A673 (cell line): ENCODE measurements at places on chromosomes 4 and X. TPM values are rescaled to one million over a fixed set of nuclear protein-coding genes. Genes with fewer than 3 reads are reported as not detected.

The BMP3 gene
- total RNA-seq, result not detected in 2 replicates

GRCh38 chr4:15754323-15754722 is 23.8 kb upstream of the CD38 start:
- H3K27me3 ChIP-seq, result no peaks in the 10 kb centered on the region
- no peak for DNase-seq

DNA sequence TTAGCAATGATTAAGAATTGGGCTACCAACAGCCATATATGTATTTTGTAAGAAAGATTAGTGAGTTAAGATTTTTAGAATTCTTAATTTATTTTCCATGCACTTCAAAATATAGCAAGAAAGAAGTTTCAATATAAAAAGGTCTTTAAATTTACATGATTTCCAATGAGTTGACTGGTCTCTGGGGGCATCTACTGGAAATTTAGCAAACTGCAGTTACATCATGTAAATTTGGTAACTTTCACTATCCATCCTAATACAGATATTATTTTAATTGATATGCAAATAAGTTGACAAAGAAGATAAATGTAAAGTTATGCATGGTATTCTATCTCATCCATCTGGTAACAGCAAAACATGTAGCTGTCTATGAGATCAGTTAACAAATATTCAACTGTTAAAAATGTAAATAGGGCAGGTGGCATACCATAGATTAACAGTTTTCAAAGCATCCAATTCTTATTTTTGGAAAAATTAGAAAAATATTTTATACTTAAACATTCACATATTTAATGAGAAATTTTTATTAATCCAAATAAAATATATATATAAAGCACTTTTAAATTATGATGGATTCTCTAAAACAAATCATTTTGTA is 29.1 kb downstream of the TTC29 start:
- peaks cover 22% of the 10 kb centered on the region for H3K4me1 ChIP-seq
- H3K4me3 ChIP-seq, result no peak overlapping the region
- no peaks in the 10 kb centered on the region for H3K27me3 ChIP-seq
- DNase-seq, result peak; percentile 72

The TMEM156 gene
- total RNA-seq, result not detected in 2 replicates

DNA sequence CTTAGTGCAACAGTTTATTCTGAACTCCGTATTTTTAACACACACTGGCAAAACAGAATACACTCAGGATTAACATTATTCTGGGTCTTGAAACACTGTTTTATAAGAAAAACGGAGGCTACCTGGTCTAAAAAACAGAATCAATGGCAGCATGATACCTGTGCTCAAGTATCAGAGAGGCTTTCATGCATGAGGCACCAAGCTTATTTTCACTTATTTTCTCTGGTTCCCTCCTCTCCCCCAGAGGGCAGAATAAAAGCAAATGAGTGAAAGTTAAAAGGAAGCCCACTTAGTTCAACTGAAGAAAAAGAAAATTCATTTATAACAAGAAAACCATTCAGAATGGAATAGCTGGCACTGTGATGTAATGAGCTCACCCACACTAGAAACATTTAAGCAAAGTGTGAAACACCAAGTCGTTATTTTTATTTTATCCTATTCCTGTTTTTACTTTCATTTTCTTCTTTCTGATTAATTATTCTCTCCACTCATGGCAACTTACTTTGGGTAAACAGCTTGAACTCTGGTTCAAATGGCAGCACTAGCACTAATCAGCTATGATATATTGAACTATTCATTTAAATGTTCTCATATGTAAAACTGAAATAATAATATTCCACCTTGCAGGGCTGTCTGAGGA is 211.8 kb downstream of the PPP3CA start:
- no peak for DNase-seq
- H3K27ac ChIP-seq, result no peak overlapping the region
- no peaks in the 10 kb centered on the region for H3K27me3 ChIP-seq
- H3K4me1 ChIP-seq, result peaks cover 7% of the 10 kb centered on the region
- no peaks in the 10 kb centered on the region for H3K36me3 ChIP-seq

The ADGRL3 gene
- total RNA-seq, result not detected in 2 replicates

DNA sequence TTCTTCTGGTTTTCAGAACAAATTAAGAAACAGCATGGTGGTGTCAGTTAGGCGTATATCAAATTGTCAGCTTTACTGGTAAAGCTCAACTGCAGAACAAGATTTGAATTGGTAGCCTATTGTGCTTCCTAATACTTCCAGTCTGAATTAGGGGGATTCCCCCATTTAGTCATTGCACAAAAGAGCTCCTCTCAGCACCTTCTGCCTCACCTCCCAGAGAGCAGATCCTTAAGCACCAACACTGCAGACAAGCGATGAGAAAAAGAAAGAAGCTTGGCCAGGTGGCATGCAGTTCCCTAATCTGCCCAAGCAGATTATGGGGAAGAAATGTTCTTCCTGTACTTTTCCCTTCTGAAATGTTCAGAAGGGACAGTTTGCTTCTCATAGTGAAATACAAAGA is 9.2 kb downstream of the MAP9 start:
- H3K36me3 ChIP-seq, result no peaks in the 10 kb centered on the region
- no peaks in the 10 kb centered on the region for H3K27me3 ChIP-seq
- H3K27ac ChIP-seq, result no peak overlapping the region
- H3K4me3 ChIP-seq, result no peak overlapping the region
- H3K4me1 ChIP-seq, result no peaks in the 10 kb centered on the region

DNA sequence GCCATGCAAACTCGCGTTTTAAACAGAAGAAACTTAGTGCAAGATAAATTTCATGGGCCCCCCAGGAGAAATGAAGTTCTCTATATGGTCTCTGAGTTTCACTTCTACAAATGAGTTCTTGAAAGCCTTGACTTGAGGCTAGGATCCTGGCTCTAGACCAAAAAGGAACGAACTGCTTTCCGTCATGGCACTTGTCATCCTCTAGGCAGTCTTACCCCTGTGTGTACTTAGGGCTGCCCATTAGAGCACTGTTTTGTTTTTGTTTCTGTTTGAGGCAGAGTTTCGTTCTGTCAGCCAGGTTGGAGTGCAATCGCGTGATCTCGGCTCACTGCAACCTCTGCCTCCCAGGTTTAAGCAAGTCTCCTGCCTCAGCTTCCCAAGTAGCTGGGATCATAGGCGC is 29.0 kb downstream of the RNF4 start:
- H3K27me3 ChIP-seq, result no peaks in the 10 kb centered on the region
- H3K36me3 ChIP-seq, result peaks cover 73% of the 10 kb centered on the region
- H3K4me3 ChIP-seq, result no peak overlapping the region
- H3K4me1 ChIP-seq, result no peaks in the 10 kb centered on the region
- no peak overlapping the region for H3K27ac ChIP-seq

DNA sequence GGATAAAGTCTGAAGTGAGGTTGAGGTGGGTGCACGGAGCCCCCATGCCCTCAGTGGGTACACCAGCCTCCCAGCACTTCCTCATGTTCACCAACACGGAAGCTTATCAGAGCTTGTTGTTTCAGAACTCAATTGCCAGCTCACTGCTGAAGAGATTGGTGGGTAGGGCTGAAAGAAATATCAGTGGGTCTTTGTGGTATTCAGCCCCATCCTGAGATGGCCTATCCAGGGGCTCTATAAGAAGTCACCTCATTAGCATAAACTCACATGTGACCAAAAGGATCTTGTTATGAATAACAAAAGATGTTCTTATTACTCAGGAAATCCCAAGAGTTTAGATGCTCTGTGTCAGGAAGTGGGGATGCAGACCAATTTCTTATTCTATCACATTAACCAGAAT is 177.3 kb downstream of the ARHGAP10 start:
- H3K4me3 ChIP-seq, result no peak overlapping the region
- H3K27me3 ChIP-seq, result no peaks in the 10 kb centered on the region
- no peaks in the 10 kb centered on the region for H3K36me3 ChIP-seq
- H3K4me1 ChIP-seq, result peaks cover 13% of the 10 kb centered on the region
- H3K27ac ChIP-seq, result peak overlapping the region; percentile 42

DNA sequence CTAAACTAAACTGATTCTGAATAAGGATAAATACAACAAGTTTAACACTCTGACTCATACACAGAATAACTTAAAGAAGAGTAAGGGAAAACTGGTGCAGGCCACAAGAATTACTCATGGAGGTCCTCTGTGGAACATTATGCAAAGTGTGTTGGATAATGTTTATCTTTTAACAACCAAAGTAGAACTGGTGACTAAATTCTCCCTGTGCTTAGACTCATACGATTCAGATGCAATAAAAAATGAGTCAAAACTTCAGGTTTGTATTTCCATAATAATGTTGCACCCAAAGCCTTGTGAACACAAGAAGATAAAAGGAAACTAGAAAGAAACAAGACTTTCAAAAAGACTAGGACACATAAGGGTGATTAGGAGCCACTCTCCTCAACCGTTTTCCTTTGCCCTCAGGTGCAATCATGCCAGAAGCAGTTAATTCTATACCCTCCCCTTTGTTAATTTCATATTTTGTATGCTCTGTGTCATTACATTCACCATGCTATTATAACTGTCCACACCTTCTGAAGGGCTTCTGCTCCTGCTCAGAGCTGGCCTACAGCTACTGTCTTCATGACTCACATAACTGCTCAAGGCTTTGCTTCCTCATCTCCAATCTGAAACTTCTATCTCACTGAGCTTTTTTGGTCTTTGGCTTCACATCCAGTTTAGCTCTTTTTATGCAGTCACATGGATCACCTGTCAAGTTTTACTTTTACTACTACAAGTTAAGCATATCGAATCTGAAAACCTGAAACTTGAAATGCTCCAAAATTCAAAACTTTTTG is 60.2 kb downstream of the KCNIP4 start:
- H3K27me3 ChIP-seq, result no peaks in the 10 kb centered on the region
- no peaks in the 10 kb centered on the region for H3K36me3 ChIP-seq
- H3K27ac ChIP-seq, result no peak overlapping the region
- H3K4me1 ChIP-seq, result no peaks in the 10 kb centered on the region
- H3K4me3 ChIP-seq, result no peak overlapping the region

The AFF2 gene
- total RNA-seq, result not detected in 2 replicates

DNA sequence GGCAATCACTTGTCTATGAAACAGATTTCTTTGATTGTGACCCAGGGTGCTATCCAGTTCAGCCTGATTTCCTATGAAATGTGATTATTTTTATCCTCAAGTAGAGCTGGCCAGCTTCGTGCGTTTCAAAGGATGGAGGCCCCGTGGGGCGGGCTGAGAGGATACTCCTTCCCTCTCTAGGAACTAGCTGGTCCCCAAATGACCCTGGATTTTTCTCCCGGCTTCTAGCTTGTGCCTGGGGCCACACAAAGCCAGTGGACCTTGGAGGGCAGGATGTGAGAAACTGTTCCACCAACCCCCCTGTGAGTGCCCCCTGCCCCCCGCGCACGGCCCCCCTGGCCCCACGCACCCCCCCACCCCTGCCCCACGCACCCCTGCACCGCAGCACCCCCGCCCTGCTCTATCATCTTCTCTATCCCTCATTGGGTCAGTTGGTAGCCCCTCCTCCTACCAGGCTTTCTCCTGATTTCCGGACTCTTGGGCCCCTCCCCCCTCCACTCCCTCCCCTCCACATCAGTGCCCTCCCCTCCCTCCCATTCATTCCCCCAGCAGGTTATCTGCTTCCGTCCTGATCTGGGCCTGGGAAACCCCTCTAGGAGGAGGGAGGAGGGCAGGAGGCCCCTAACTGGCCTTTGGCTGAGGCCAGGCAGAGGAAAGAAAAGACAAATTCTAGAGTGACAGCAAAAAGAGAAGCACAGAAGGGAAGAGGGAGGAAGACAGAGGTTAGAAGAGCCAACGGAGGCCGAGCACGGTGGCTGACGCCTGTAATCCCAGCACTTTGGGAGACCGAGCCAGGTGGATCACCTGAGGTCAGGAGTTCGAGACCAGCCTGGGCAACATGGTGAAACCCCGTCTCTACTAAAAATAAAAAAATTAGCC is 3.3 kb downstream of the XPNPEP2 start:
- no peaks in the 10 kb centered on the region for H3K27me3 ChIP-seq
- DNase-seq, result no peak
- no peaks in the 10 kb centered on the region for H3K4me1 ChIP-seq

- peaks cover 5% of the 10 kb centered on the region for H3K36me3 ChIP-seq
- no peak for DNase-seq
- H3K4me1 ChIP-seq, result no peaks in the 10 kb centered on the region
Measured at GRCh38 chr4:102612210-102612609, 111.1 kb downstream of the NFKB1 start.

- no peak overlapping the region for H3K27ac ChIP-seq
- H3K36me3 ChIP-seq, result no peaks in the 10 kb centered on the region
- DNase-seq, result no peak
- peak overlapping the region; percentile 40 for H3K4me3 ChIP-seq
Measured at GRCh38 chrX:137052643-137053235, 18.9 kb upstream of the GPR101 start.

DNA sequence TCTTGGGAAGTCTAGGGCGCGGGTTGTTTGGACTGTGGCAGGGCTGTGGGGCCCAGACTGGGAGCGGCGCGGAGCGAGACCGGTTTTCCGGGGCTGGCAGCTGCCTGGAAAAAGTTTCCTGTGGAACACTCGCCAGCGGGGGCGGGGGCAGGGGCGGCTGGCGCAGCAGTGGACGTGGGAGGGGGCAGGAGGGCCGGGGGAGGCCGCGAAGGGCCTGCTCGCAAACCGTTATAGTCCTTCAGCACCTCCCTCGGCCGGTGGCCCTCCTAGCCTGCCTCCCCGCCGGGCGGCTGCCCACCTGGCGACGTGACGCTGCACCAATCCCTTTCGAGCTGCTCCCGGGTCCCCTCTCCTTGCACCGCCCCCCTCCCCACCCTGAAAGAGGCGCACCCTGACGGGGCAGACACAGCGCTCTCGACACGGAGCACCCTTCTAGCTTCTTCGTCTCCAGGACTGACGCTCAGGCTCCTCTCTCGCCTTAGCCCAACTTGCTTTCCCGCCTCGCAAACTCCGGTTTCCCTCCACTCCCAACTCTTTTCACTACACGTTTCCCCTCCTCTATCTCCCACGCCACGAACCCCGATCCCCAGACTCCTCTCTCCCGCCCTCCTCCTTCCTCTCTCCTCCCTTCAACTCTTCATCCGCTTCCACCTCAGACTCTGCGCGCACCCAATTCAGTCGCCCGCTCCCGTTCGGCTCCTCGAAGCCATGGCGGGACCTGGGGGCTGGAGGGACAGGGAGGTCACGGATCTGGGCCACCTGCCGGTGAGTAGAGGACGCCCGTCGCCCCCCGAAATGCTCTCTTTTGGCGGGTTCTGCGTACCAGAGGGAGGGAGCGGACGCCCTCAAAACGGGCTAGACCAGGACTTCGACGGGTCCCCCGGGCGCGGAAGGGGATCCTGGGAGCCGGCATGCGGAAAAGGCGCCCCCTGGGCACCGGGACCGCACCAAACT is at the start of gene NRK:
TSS of gene NRK (plus strand) at position 402 of the 954 bp plus-strand sequence. CDS start at position 709, 307 bp downstream.
- H3K4me1 ChIP-seq, result no peaks in the 10 kb centered on the region
- no peak within 1 kb of the TSS for H3K27ac ChIP-seq
- H3K4me3 ChIP-seq, result no peak within 1 kb of the TSS
- no peaks in the 10 kb centered on the region for H3K36me3 ChIP-seq

The PGK1 gene
- 432 and 438 TPM in 2 replicates for total RNA-seq
